ENCODE measurements at places on chromosomes 6 and 20.

DNA sequence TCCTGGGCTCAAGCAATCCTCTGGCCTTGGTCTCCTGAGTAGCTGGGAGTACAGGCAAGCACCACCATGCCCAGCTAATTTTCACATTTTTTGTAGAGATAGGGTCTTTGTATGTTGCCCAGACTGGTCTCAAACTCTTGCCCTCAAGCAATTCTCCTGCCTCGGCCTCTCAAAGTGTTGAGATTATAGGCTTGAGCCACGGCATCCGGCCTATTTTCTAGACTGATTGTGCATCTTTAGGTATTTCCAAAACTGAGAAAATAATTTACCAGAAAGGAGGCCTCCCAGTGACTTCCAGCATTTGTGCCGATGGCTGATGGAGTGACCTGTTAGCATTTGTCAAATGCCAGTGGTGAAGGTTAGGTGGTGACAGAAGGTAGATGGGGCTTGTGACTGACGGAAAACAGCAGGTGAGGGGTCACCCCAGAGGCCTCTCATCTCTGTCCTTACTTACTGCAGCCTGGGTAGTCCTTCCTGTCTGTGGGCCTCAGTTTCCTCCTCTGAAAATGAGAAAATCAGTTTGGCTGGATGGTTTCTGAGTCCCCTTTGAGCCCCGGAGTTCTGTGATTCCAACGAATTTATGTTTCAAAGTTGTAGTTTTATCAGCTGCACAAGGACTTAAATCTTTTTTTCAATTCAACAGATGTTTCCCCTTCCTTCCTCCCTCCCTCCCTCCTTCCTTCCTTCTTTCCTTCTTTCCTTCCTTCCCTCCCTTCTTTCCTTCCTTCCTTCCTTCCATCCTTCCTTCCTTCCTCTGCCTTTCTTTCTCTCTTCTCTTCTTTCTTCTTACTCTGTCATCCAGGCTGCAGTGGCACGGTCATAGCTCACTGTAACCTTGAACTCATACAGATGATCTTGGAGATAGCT is 53.5 kb downstream of the TGM2 start:
- no peak for DNase-seq

GRCh38 chr6:15338476-15338875 is 92.6 kb downstream of the JARID2 start:
- no peak for DNase-seq

- no peak for DNase-seq
Observed at GRCh38 chr6:147037881-147038280, 166.3 kb upstream of the STXBP5 start.

DNA sequence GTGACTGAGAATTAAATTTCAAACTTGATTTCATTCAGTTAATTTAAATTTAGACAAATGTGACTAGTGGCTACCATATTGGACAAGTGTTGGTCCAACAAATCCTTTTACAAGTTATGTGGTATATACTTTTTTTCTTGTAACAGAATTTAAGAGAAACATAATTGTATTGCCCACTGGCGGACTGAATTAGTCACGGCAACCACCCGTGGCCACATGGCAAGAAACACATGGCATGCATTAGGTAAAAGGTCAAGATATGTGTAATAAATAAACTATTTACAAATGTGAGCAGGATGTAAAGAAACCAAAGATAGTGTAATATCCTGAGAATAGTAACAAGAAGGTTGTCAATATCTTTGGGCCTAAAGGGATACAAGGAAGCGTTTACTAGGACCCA is 91.2 kb downstream of the LCA5 start:
- DNase-seq = no peak

- DNase-seq = no peak
Observed at GRCh38 chr6:162468326-162468725, 259.2 kb downstream of the PRKN start.

GRCh38 chr6:140711019-140711613 is 1336.7 kb upstream of the CITED2 start:
- no peak for DNase-seq

DNA sequence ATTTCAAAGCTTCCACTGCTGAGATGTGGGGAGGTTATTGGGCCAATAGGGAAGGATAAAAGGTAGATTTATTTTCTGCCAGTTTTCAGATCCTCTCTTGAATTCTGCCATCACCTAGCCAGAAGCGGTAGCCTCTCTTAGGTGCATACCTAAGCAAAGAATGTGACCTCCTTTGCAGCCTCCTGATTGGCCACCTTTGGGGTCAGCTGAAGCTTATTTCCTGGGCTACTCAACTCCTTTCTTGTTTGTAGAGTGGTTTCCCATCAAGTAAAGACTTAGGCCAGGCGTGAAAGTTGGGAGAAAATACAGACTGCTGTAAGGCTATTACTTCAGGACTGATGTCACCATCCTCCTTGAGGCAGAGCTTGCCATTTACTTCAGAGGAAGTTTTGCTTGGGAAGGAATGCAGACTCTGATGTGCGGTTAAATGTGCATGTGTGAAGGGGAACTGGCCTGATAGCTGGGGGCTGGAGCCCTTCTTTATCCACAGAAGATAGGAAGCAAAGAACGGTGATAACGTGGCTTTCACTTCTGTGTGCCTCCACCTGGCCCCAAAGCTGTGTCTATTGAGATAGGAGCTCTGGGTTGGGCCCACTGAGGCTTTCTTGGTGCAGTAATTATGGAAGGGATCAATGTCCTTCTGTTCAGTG is 70.1 kb downstream of the TRMT11 start:
- DNase-seq = no peak

DNA sequence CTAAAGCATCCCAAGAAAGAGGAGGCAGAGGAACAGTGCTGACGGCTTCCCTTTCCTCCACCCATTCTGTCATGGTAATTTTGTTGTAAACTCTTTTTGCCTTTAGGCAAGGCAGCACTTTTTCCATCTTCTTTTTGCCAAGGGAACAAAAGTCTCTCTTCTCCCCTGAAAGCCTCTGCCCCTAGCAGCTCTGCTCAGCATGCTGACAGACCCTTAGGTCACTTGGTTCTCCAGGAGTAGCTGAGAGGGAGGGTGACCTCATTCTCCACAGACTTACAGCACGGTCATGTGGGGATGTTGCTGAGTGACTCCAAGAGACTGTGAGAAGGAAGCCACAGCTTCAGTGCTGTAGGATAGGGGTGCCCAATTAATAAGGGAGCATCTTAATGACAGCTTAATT is 81.1 kb upstream of the RALGAPA2 start:
- no peak for DNase-seq

- peak; percentile 13 for DNase-seq
Observed at GRCh38 chr6:38871741-38872568, 156.8 kb downstream of the DNAH8 start.

GRCh38 chr6:125821825-125822281 is 31.1 kb downstream of the NCOA7 start:
- no peak for DNase-seq

- DNase-seq = no peak
Observed at GRCh38 chr6:151723152-151723551, 84.3 kb upstream of the ESR1 start.

- no peak for DNase-seq
Observed at GRCh38 chr6:51147756-51148155, 329.1 kb downstream of the TFAP2B start.

DNA sequence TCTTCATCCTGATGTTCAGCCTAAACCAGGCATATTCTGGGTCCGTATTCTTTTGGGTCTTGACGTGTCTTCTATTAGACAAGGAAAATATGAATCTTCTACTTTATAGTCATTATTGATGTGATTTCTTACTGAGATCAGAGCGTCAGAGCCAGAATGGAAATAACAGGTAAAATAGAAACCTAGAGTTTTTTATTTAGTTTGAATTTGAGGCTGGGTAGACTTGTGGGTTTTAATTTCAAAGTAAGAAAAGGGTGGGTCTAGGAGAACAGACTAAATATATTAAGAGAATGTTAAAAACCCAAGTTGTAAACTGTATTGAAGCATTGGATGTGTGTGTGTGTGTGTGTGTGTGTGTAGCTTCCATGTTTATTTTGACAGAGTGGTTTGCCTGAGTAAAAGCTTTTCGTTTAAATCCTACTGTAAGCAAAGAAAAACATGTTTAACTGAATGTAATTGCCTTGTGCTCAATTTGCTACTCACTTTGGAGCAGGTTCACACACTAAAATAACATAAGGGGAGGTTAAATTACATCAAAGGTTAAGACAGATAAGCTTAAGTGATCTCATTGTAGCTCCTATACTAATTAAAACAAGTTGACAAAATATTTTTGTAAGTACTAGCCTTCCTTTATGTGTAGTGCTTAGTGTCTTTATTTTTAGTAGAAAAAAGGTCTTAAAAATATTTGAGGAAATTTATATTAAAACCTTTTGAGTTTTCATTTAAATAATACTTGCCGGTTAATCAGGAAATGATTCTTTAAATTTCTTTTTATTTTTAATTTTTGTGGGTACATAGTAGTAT is 17.4 kb downstream of the HECA start:
- no peak for DNase-seq

- DNase-seq = no peak
Observed at GRCh38 chr6:257031-257725, 35.1 kb upstream of the DUSP22 start.

DNA sequence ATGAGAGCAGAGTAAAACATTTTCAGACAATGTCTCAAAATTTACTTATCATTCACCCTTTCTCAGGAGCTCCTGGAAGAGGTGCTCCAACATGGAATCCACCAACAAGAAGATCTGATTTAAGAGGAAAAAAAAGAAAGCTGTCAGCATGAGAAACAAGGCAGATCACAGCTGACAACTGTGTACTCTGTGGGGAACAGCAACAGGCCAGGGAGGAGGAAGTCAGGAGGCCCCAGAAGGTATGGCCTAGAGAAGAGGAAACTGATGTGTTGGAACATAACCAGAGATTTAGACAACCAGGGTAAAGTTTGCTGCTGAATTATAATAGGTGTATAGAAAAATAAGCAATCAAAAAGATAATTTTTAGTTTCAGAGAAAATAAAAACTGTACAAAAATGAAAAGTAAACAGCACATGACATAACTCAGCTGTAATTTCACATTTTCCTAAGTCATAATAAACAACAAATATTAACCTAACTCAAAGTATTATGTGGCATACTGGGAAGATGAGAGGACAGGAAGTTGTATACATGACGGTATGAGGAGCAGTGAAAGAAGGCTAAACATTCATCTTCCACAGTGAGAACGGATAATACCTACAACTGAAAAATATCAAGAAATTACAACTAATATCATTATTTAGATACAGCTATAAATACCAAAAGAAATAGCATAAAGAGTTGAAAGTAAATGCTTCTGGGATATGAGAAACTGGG is 113.6 kb upstream of the EMILIN3 start:
- DNase-seq = no peak

GRCh38 chr6:56293781-56294180 is 46.4 kb upstream of the COL21A1 start:
- peak; percentile 28 for DNase-seq

GRCh38 chr20:59265298-59265697 is 35.1 kb upstream of the EDN3 start:
- no peak for DNase-seq

DNA sequence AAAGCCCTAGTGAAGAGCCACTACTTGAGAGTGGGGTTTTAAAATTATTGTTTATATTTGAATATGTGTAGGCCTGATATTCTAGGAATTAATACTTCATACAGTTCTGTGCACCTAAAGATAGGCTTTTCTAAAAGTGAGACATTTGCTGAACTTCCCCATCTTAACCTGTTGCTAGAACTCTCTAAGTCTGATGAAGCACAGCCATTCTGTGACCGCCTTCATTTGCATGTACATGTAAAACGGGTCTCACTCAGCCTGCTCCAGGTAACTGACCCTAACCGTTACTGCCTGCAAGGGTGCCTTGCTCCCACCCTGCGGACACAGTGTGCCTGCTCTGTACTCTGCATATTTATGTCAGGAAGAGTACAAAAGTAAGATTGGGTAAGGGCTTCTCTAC is 44.3 kb upstream of the IRF4 start:
- DNase-seq = no peak

DNA sequence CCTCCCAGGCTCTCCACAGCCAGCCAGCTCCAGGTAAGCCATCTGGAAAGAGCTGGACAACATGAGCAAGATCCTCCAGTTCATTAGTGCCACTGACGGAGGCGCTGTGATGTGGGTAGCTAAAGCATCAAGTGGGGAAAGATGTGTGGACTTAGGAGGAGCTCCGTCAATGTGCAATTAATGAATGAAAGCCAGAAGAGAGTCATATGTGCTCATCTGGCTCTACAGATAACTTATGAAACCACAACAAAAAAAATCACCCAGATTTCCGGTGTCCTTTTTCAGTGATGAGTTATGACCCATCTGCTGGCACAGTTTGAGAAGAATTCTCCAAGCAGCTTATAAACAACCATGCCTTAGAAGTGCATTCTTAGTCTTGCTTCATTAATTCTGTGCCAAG is 311.7 kb upstream of the PLCB4 start:
- DNase-seq = no peak

- no peak for DNase-seq
Observed at GRCh38 chr20:62576815-62577489, 65.4 kb upstream of the SLCO4A1 start.
